Foreskin keratinocyte (primary cell): ENCODE measurements at places on chromosomes 2 and 18.

GRCh38 chr2:68689553-68690537 is 44.8 kb upstream of the ARHGAP25 start:
- no peak for DNase-seq

DNA sequence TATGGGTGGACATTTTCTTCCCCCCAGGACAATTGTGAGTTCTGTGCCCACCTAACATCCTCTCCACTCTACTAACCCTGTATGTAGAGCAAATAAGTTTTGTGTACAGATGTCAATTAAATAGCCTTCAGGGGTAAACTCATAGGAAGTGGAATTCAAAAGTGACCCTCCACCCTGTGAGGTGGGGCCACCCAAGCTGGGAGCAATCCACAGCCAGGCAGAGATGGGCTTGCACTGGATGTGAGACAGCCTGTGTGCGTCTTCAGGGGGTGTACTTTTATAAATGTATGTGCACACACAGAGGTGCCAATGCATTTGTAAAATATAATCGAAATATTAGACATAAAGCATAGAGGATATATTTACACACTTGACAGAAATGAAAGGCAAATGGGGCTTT is 33.1 kb upstream of the ATP6V1B1 start:
- DNase-seq, result no peak

DNA sequence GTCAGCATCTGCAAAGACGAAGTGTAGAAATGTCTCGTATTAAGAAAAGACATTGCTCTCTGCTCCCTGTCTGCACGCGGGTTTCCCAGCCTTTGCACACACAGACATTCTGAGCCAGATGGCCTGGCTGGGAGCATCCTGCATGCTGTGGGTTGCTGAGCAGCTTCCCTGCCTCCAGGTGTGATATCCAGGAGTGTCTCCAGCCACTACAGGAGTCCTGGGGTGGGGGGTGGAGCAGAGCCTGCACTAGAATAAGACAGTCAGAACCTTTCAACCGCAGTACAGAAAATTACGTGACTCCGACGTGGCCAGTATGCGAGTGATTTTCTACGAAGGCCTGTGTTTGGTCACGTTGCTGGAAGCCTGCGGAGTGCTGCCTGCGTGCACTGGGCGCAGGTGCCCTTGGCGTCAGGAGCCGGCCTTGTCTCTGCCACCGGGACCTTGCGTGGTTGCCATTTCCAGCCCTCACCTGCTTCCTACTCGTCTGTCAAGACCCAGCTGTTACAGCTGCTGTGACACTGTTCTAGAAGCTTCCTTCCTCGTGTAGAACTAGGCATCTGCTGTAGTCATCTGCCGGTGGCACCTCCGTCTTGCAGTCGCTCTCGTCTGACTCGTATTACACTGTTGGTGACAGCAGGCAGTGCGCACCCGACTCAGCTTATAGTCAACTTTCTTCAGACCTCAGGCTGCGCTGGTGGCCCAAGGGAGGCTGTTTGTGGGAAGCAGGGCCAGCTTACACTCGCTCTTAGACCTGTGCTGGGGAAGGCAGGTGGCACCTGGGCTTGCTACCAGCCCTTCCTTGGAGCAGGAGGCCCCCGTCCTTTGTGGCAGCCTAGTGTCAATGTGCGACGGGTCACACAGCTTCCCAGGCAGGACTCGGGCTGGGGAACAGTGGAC is 11.2 kb downstream of the CTDP1 start:
- DNase-seq, result no peak

DNA sequence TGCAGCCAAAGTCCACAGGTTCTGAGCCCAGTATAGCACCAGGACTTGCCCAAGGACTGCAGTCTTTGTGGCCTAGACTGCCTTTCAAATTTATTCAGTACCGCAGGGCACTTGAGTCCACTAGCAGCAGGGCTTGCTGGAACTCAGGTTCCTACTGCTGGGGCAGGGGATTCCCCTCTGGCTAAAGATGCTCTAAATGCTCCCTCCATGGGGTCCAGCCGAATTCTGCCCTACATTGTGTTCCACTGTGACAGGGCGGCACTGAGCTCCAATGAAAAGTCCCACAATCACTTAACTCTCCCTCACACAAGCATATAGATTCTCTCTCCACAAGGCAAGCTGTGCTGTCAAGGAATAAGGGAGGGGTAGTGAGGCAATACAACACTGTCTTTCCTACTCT is 518.1 kb upstream of the VRK2 start:
- no peak for DNase-seq

DNA sequence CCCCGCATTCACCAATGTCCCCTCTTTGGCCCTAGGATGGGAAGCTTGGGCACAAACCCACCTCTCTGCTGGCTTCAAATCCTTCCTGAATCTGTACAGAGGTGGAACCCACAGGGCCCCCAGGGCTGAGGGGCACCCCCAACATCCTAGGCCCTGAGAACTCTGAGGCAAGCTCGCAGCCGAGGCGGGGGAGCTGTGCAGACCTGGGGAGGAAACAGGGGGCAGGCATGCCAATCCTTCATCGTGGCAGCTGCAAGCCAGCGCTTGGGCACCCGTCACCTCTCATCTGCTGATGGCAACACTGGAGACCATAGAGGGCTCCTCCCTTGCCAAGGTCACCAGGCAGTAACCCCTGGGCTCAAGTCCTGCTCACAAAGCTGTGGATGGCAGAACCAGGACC is 10.8 kb downstream of the ECEL1 start:
- no peak for DNase-seq

- no peak for DNase-seq
Observed at GRCh38 chr2:200270732-200271131, 35.8 kb upstream of the SPATS2L start.
